ENCODE measurements at places on chromosomes 12 and 14.

DNA sequence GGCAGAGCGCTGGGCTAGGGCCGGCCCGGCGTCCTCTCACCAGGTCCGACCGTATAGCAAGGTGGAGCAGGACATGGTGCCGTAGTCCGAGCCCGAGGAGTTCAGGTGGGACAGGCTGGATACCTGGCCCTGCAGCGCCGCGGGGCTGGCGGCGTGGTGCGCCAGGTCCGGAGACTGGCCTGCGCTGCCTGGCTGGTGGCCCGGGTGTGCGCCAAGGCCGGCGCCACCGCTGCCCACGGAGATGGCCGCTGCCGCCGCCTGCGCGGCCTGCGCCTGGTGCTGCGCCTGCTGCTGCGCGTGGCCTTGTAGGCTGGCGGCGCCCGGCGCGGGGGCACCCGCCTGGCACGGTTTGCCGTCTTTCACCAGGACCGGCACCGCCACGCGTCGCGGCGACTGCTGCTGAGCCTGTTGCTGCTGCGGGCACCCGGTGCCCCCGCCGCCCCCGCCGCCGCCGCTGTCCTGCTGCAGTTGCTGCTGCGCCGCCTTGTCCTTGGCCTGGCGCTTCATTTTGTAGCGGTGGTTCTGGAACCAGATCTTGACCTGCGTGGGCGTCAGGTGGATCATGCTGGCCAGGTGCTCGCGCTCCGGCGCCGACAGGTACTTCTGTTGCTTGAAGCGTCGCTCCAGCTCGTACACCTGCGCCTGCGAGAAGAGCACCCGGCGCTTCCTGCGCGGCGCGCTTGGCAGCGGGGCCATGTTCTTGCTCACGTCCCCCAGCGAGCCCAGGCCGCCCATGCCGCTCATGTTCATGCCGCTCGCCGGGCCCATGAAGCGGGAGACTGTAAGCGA is 2.6 kb downstream of the NKX2-1 start:
- no peak for DNase-seq

GRCh38 chr12:14613718-14614117 is 46.0 kb upstream of the PLBD1 start:
- no peak for DNase-seq

DNA sequence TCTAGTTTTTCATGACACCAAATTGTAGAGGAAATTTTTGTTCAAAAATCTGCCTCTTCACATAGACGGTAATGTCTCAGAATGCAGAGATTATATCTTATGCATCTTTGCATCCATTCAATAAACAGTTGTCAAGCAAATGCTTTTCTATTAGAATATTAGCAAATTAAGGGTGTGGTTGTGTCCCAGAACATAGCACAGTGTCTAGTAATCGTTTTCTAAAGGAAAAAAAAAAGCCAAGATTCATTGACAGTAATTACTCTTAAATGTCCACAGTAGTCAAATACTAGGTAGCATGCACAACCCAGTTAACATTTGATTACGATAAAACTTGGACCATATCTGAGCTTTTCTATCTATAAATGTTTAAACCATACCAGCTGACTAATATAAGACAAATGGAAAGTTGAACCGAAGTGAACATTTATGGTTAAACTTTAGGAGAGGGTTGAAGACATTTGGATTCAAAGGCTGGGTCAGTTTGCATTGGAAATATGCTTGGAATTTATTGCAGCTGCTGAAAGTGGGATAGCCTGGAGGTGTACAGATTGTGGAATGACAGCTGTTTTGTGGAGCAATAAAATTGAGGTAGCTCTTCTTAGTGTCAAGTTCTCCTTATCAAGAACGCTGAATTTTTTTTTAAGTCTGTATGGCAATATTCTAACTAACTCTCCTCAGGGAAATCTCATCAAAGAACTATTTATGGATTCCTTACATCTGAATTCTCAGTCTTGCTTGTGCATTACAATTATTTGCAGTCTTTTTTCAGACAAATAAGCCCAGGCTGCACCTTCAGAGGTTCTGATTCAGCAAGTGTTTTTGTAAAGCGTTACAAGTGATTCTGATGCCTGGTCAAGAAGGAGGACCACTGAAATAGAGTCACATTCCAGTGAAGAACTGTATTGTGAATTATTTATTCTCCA is 66.7 kb upstream of the ATP2B1 start:
- no peak for DNase-seq

DNA sequence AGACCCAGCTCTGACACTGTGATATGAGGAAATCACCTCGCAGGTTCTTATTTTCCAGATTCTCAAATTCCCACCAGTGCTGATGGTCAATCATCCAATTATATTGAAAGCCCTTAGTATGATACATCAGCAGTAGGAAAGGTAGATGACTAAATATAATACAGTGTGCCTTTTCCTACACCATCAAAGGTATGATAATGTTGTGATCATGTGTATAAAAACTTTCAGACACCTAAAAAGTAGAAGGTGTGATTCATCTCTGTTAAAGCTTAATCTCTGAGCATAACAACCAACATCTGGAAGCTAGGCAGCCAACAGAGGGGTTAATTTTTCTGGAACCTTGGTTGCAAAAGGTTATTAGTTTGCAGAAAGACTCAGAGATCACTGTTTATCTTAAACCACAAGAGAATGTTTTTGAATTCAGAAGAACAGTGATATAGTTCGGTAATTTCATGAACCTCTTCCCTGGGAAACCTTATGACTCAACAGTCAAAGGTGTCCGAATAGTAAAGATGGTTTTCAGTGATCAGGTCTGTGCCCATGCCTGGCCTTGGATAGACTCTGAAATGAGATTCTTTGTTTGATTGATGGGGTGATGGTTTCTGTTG is 122.5 kb downstream of the ETV6 start:
- no peak for DNase-seq

DNA sequence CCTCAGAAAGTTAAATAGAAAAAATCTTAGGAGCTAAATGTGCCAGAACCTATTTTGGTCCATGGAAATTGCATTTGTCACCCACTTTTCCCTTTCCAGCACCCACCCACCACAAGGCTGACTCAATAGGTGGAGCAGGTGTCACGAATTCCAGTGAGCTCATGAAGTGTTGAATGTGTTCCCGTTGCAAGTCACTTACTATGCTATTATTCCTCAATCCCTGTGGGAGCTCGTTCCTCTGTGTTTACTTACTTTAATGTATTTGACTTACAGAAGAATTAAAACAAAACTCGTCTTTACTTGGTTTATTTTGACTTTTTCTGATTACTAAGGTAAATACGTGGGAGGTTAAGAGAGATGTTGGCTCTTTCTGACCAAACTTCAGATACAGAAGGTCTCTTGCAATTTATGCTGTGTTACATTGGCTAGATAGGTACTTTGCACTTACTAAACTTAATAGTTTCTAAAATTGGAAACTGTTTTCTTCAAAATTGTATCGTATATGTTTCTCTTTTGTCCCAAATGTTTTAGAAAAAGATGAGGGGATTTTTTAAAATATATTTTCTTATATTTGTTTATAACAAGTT is 269.4 kb upstream of the NOVA1 start:
- DNase-seq = no peak

DNA sequence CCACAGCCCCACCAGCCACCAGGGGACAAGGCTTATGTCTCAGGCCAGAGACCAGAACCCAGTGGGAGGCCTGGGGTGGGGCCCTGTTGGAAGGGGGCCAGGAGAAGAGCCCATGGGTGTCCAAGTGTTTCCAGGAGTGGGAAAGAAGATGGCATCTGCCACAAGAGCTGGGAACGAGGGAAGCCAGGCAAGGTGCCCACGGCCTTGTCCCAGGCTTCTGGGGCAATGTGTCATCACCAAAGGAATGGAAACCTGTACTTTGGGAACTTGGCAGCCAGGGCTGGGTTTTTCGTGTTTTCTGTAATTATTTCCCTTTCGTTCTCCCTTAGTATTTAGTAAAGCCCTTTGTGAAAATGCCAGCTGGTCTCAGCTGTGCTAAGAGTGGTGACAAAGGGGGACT is 5.3 kb upstream of the PGF start:
- DNase-seq = no peak

- no peak for DNase-seq
These were observed 985.5 kb downstream of the DIO2 start for GRCh38 chr14:79225815-79226214.

DNA sequence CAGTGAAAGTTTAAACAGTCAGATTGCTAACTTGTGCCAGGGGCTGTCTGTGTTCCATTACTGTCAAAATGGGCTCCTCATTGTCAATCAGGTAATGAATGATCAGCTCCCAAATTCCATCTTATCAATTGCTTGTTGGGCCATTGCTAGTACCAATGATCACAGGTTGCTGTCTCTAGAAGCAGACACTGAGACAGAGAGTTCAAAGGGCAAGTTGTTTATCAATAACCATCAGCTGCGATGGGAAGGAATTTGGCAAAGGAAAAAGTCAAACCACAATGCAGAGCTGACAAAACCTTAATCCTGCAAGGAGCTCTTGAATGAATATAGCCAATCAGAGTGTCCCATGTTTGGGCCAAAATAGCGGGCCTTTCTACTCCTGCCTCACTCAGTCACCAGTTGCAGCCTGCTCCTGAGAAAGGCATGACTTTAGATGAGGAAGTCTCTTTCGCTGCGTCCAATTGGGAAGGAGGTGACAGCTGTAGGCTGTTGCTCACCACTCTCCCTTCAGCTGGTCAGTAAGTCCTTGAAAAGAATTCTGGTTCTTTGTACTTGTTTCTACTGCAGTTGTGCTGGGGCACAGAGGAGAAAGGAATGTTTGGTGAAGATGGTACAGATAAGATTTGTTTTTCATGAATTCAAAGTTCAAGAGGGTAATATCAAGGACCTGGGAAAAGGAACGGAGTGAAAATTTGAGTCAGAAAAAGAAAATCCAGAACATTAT is 179.2 kb upstream of the PDE3A start:
- no peak for DNase-seq

GRCh38 chr12:92928962-92929915 is at the start of gene EEA1:
TSS of gene EEA1 (minus strand) at chr12:92929295. CDS start at chr12:92929066, 229 bp downstream.
- DNase-seq = peak; percentile 97

GRCh38 chr12:115074617-115075016 is 390.6 kb upstream of the TBX3 start:
- DNase-seq = no peak

DNA sequence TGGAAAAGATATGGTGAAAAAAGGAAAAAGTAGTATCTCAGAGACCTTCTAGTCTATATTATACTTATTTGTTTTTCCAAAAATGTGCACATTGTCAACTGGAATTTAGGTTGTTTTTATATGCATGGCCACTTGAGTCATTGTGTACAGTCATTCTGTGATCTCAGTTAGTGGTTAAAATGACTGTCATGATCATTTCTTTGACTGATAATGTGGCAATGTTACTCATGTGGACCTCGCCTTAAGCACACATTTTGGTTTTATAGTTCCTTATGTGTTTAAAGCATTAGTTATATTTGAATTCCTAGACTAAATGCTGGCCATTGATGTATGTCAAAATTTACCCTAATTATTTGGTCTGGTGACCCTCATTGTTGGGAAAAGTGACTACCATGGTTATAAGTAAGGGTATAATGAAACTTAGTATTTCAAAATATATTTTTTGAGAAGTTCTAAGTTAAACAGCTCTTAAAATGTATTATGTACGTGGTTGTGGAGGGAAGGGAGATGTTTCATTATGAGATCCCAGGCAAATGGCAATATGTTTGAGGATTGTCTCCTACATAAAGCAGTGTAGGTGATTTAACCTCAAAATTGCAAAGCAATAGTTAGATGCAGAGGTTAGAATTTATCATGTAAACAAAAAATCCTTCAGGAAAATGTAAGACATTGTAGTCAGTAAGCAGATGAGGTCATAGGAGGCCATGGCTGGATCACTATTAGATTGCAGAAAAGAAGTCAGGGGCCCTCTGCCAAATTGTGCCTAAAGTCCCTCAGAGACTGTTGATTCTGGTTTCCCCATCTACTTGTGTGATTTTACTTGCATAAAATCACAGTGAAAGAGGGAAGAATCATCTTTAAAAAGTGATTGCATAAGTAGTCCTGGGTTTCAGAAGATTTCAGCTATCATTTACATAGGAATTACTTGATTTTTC is 17.5 kb downstream of the PNMA1 start:
- DNase-seq = no peak

DNA sequence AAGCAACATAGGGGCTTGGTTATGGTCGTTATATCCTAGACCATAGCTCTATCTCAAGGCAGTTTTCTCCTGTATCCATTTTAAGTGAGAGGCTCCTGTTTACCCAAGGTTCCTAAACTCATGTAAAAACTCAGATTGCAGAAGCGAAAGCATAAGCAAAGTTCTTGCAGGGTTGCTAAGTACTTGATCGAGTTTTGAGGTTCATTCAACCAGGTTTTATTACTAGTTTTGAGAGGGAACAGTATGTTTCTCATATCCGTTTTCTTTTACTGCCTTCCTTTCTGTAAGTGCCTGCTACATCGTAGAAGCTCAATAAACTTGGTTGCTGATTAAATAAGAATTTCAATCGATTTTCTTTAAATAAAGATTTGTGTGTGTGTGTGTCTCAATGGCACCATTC is 5.1 kb downstream of the AKAP3 start:
- DNase-seq = no peak

GRCh38 chr12:1857821-1858220 is 37.5 kb downstream of the LRTM2 start:
- DNase-seq = no peak

GRCh38 chr14:89017417-89017816 is 193.0 kb downstream of the TTC8 start:
- no peak for DNase-seq

GRCh38 chr12:102437511-102437910 is 42.9 kb downstream of the IGF1 start:
- DNase-seq = no peak

DNA sequence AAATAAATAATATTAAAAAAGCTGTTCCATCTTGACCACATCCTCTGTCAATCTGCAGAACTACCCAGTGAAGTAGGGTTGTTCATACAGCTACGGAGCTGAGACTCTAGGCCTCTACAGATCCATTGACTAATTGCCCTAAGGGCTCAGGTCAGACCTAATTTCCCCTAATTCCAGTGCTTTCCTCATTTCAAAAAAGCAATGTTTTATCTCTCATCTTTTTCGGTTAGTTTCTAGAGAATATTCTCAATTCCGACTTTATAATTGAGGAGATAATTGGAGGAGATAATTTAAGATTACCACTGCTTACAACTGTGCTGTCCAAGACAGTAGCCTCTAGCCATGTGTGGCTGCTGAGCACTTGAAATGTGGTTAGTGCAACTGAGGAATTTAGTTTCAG is 167.1 kb downstream of the KIF21A start:
- no peak for DNase-seq

DNA sequence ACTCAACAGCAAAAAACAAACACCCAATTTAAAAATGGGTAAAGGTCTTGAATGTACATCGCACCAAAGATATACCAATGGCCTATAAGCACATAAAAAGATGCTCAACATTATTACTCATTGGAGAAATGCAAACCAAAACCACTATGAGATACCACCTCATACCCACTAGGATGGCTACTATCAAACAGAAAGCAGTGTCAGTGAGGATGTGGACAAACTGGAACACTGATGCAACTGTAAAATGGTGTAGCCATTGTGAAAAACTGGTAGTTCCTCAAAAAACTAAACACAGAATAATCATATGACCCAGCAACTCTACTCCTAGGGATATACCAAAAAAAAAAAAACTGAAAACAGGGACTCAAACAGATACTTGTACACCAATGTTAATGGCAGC is 49.3 kb downstream of the CDK17 start:
- no peak for DNase-seq

GRCh38 chr12:84919271-84919670 is 6.7 kb upstream of the SLC6A15 start:
- DNase-seq = no peak

GRCh38 chr12:108820707-108821406 is 36.5 kb downstream of the SSH1 start:
- no peak for DNase-seq
